ENCODE measurements at places on chromosomes 1 and 21. TPM values are rescaled to one million over a fixed set of nuclear protein-coding genes. Genes with fewer than 3 reads are reported as not detected.

CD101 gene
- total RNA-seq = 1.6 TPM

CELA2A gene
- total RNA-seq = 1.6 TPM

APOBEC4 gene
- total RNA-seq = not detected

IFI16 gene
- 80.5 TPM for total RNA-seq

EPHB2 gene
- 10.3 TPM for total RNA-seq

RUNX3 gene
- 5.5 TPM for total RNA-seq

DNA sequence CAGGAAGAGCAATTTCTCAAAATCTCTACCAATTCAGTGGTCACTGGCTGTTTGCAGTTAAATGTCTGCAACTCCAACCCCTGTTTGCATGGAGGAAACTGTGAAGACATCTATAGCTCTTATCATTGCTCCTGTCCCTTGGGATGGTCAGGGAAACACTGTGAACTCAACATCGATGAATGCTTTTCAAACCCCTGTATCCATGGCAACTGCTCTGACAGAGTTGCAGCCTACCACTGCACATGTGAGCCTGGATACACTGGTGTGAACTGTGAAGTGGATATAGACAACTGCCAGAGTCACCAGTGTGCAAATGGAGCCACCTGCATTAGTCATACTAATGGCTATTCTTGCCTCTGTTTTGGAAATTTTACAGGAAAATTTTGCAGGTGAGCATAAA is 167.2 kb downstream of the CRB1 start:
- H3K4me1 ChIP-seq = no peaks in the 10 kb centered on the region
- no peaks in the 10 kb centered on the region for H3K36me3 ChIP-seq
- no peak overlapping the region for H3K4me3 ChIP-seq
- no peaks in the 10 kb centered on the region for H3K27me3 ChIP-seq
- DNase-seq = no peak

DNA sequence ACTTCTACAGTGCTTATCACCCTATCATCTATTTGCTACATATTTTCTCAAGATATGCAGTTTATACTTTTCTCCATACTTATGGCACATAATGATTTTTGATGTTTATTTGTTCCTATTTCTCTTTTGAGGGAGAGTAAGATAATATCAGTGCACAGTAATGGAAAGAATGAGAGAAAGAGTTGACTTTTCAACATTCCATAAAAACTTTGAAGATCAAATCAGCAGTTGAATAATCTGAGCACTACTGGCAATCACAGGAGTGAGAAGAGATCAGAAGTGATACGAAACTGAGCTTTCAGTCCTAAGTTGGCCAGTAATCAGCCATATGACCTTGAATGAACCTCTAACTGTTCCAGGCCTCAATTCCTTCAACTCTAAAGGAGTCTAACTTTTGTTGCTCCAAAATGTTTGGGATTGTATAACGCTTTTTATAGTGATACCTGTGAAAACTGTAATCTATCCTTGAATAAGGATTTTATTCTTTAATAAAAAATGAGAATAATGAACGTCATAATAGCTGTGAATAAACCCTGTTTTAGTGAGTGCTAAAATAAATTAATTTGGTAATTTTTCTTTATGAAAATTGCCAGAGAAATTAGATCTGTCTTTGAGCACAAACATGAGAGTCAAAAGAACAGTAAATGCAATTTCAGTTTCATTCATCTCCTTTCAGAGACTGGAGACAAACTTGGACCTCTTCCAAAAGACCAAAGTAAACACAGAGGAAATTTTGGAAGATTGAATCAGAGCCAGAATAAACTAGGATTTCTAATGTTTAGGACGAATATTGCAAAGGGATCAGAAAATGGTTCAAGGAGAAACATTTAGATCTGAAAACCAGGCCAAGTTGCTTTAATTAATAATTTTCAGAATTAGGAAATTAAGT is 309.9 kb downstream of the ADGRL2 start:
- no peak overlapping the region for H3K27ac ChIP-seq
- no peaks in the 10 kb centered on the region for H3K27me3 ChIP-seq
- peaks cover 5% of the 10 kb centered on the region for H3K36me3 ChIP-seq
- peaks cover 5% of the 10 kb centered on the region for H3K4me1 ChIP-seq

- H3K4me3 ChIP-seq = no peak overlapping the region
- H3K27ac ChIP-seq = no peak overlapping the region
- peak; percentile 30 for DNase-seq
- H3K36me3 ChIP-seq = no peaks in the 10 kb centered on the region
- H3K27me3 ChIP-seq = no peaks in the 10 kb centered on the region
- peaks cover 14% of the 10 kb centered on the region for H3K4me1 ChIP-seq
Measured at GRCh38 chr21:44878053-44878982, 4.8 kb upstream of the PTTG1IP start.

GRCh38 chr1:30511563-30511962 is 211.8 kb downstream of the MATN1 start:
- DNase-seq = no peak
- H3K4me3 ChIP-seq = no peak overlapping the region
- no peaks in the 10 kb centered on the region for H3K4me1 ChIP-seq
- H3K27me3 ChIP-seq = no peaks in the 10 kb centered on the region
- H3K36me3 ChIP-seq = no peaks in the 10 kb centered on the region
- H3K27ac ChIP-seq = no peak overlapping the region

DNA sequence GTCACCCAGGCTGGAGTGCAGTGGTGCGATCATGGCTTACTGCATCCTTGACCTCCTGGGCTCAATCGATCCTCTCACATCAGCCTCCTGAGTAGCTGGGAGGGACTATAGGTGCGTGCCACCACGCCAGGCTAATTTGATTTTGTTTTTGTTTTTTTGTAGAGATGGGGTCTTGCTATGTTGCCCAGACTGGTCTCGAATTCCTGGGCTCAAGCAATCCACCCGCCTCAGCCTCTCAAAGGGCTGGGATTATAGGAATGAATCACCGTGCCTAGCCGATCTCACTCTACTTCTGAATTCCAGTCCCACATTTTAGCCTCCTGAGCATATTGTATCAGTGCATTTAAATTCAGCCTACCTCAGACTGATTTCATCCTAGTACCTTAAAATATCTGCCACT is 1.8 kb downstream of the CTXND2 start:
- H3K36me3 ChIP-seq = no peaks in the 10 kb centered on the region
- no peak overlapping the region for H3K4me3 ChIP-seq
- H3K27me3 ChIP-seq = no peaks in the 10 kb centered on the region
- no peaks in the 10 kb centered on the region for H3K4me1 ChIP-seq
- H3K27ac ChIP-seq = no peak overlapping the region

GRCh38 chr1:93999840-94000415 is 90.7 kb upstream of the GCLM start:
- H3K27me3 ChIP-seq = peaks cover 4% of the 10 kb centered on the region
- no peaks in the 10 kb centered on the region for H3K4me1 ChIP-seq
- DNase-seq = no peak
- H3K27ac ChIP-seq = no peak overlapping the region
- no peaks in the 10 kb centered on the region for H3K36me3 ChIP-seq

GRCh38 chr1:177067752-177068410 is 96.6 kb downstream of the ASTN1 start:
- no peak overlapping the region for H3K4me3 ChIP-seq
- no peak overlapping the region for H3K27ac ChIP-seq
- H3K36me3 ChIP-seq = no peaks in the 10 kb centered on the region
- no peaks in the 10 kb centered on the region for H3K27me3 ChIP-seq

GRCh38 chr1:20729990-20730689 is 2.4 kb downstream of the SH2D5 start:
- DNase-seq = no peak
- no peak overlapping the region for H3K27ac ChIP-seq
- H3K27me3 ChIP-seq = no peaks in the 10 kb centered on the region
- H3K4me1 ChIP-seq = peaks cover 16% of the 10 kb centered on the region

DNA sequence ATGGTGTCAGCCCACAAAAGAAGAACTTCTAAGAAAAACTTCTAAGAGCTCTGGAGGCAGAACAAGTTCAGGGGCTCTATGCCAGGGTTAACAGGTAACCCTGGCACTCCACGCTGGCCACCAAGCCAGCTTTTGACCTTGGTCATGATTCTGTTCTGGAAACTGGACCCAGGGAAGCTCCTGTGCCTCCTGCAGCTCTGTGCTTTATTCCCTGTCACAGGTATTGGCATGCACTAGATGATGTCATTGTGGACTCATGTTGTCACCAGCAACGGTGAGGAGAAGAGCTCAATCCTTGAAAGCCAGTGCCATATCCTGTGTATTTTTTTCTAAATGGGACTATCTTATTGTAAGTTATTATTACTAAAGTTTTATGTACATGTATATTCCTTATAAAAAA is 56.7 kb upstream of the GCLM start:
- no peak overlapping the region for H3K4me3 ChIP-seq
- H3K27ac ChIP-seq = no peak overlapping the region
- no peaks in the 10 kb centered on the region for H3K27me3 ChIP-seq
- DNase-seq = no peak
- H3K4me1 ChIP-seq = peaks cover 6% of the 10 kb centered on the region

- no peak for DNase-seq
- H3K27ac ChIP-seq = no peak overlapping the region
- H3K4me1 ChIP-seq = no peaks in the 10 kb centered on the region
- H3K4me3 ChIP-seq = no peak overlapping the region
- H3K36me3 ChIP-seq = no peaks in the 10 kb centered on the region
- no peaks in the 10 kb centered on the region for H3K27me3 ChIP-seq
Measured at GRCh38 chr1:116470671-116471070, 97.6 kb downstream of the ATP1A1 start.

Data from adrenal gland (tissue), 19 donors.